NCI-H82 (cell line): ENCODE measurements at places on chromosomes 5 and 9.

DNA sequence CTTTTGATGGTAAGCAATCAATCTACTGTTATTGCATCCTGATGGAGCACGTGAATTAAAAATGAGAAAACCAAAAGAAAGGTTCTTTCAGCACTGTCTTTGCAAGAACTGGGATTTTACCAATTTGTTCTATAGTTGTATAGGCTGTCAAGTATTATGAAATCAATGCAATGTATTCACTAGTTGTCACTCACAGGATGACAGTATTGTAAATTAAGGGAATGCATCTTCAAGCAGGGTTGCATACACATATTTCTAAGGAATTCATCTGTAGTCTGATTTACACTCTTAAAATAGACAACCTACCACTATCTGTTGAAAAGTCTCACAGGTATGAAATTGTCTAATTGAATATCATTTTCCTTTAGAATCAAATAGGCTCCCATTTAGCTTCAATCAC lies 252.8 kb downstream of the FBXL17 start:
- no peak for DNase-seq

- DNase-seq: peak; percentile 67
Observed at GRCh38 chr5:52007230-52007858, 624.1 kb downstream of the ISL1 start.

DNA sequence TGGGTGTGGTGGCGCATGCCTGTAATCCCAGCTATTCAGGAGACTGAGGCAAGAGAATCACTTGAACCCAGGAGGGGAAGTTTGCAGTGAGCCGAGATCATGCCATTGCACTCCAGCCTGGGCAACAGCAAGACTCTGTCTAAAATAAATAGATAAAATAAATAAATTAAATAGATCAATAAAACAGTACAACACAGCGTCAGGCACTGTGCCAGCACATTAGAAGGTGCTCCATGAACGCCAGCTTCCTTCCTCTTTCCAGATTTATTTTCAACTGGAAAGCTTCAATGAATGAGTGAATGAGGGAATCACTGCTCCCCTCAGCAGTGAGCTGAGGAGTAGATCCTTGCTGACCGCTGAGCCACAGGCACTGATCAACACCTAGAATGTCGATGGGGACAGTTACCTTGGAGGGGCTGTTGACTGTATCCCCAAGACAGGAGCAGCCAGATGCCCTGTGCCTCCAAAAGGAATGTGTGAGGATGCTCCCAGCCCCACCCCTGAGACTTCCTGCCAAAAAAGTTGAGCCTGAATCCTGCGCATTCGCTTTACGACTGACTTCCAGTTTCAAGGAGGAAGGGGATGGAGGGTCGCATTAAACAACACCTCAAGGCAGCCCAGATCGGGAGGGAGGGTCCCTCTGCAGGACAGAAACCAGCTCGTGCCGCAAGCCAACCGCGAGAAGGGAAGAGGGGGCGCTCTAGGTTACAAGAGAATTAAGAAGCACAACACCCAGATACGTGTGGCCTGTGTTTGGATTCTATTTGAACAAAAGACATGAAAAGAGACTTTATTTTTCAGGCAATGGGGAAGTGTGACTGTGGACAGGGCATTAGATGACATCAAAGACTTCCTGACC lies 54.0 kb upstream of the CNOT6 start:
- no peak for DNase-seq

- no peak for DNase-seq
Observed at GRCh38 chr9:70466976-70467561, 52.6 kb upstream of the KLF9 start.

DNA sequence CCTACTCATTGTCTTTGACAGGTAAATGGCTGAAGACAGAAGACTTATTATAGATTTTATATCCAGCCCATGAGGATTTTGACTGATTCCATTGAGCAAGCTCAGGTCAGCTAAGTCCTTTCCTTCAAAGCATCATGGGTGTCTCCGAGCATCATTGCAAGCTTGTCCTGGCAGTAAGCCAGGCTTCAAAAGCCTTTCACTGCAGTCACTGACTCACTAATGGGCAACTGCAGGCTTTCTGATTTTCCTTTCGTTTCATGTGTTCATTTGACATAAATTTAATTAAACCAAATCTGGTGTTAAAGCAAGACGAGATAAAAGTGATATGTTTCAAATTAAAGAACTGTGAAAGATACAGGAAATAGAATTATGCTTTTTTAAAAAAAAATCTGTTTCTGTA lies 426.2 kb downstream of the ANXA1 start:
- DNase-seq: peak; percentile 81

GRCh38 chr5:6379246-6379645 lies 899 bp upstream of the MED10 start:
- DNase-seq: no peak

GRCh38 chr5:143793249-143793648 lies 18.7 kb upstream of the HMHB1 start:
- no peak for DNase-seq

GRCh38 chr5:142931896-142932686 lies 161.9 kb downstream of the ARHGAP26 start:
- peak; percentile 13 for DNase-seq

GRCh38 chr9:37559125-37559524 lies 17.1 kb downstream of the FBXO10 start:
- no peak for DNase-seq

- DNase-seq: peak; percentile 99
Observed at GRCh38 chr9:89675058-89675742, 70.4 kb downstream of the GADD45G start.

DNA sequence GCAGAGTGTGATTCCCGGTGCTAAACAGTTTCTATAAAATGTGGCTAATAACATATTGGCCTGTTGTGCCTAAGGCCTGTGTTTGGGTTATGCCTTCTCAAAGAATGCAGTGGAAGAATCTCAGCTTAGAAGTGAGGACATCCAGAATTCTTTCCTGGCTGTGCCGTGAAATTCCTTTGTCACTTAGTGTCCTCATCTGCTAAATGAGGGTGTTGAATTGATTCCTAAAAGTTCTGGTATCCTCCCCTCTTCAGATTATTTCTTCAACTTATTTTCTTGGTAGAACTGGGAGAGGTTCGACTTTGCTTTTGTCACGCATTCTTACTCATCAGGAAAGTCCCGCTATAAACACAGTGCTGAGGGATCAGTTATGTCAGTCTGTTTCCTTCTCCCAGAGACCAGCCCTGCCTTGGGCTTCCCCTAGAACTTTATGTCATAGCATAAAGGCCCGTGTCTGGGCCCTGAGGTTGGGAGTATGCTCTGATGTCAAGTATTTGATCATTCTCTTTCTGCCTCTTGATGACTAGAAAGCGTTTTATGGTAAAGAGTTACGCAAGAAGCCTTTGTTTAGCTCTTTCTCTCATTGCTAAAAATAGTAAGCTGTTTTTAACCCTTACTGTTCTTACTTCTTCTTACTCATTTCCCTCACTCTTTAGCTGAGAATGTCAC lies 29.5 kb downstream of the MTAP start:
- no peak for DNase-seq
